ENCODE measurements at places on chromosomes 6 and 20.

- no peak for DNase-seq
Measured at GRCh38 chr6:28280595-28281287, 631 bp upstream of the PGBD1 start.

DNA sequence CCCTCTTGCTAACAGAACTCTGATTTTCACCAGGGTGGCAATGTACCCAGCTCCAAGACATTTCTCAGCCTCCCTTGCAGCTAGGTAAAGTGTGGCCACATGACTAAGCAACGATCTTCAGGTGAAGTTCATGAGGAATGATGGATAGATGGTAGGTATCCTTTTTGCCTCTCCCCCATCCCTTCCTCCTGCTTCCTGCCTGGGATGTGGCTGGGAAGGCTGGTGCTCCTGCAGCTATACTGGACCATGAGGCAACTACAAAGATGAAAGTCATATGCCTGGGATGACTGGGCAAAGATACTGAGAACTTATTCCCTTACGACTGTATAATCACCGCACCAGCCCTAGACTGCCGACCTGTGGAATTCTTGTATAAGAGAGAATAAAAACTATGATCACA, 13.4 kb downstream of the ZNF335 start:
- DNase-seq, result no peak

DNA sequence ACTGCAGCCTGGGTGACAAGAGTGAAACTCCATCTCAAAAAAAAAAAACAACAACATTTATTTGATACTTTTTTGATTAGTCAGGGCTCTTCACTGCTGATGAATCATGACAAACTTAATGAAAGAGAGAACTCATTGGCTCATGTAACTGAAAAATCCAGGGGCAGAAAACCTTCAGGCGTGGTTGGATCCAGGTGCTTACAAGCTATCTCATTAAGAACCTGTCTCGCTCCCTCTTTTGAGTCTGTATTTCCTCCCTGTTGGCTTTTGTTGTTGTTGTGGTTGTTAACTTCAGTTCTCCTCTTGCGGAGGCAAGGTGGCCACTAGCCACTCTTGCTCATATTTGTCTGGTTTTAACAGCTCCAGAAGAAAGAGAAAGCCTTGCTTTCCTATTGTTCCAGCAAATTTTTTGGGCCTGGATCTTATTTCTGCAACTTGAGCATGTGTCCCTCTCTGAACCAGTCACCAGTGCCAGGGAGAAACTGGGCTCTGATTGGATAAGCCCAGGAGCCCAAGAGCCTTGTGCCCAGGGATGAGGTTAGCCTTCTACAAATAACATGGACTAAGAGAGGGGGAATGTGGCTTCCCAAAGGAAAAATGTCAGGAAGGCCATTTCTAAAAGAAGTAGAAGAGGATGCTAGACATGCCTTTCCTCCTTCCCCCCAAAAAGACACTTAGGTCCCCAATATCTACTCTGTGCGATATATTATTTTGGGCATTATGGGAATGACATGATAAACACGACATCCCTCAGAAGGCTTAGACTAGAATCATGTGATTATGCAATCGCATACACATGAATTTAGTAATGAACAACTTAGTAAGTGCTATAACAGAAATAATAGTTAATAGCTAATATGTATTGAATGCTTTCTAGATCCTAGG, 64.5 kb downstream of the PHACTR2 start:
- no peak for DNase-seq

GRCh38 chr20:40639676-40640355, 49.2 kb downstream of the MAFB start:
- no peak for DNase-seq

DNA sequence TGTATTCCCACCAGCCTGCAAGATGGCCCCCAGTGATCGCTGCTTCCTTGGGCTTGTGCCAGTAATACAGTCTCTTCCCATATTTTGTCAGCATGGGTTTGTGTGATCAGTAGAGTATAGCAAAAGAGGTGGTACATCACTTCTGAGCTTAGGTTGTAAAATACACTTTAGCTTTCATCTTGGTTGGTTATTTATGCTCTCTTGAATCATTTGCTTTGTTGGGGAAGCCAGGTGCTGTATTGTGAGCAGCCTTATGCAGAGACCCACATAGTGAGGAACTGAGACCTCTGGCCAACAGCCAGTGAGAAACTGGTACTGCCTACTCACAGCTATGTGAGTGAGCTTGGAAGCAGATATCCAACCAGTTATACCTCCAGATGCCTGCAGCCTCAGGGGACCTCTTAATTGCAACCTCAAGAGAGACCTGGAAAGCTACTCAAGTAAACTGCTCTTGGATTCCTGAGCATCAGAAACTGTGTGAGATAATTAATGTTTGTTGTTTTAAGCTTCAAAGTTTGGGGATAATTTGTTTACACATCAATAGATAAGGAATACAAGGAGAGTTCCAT, 229.3 kb downstream of the FARS2 start:
- no peak for DNase-seq

GRCh38 chr20:16707674-16708073, 22.2 kb upstream of the SNRPB2 start:
- no peak for DNase-seq

- no peak for DNase-seq
Measured at GRCh38 chr20:62800314-62801259, 4.0 kb upstream of the OGFR start.

DNA sequence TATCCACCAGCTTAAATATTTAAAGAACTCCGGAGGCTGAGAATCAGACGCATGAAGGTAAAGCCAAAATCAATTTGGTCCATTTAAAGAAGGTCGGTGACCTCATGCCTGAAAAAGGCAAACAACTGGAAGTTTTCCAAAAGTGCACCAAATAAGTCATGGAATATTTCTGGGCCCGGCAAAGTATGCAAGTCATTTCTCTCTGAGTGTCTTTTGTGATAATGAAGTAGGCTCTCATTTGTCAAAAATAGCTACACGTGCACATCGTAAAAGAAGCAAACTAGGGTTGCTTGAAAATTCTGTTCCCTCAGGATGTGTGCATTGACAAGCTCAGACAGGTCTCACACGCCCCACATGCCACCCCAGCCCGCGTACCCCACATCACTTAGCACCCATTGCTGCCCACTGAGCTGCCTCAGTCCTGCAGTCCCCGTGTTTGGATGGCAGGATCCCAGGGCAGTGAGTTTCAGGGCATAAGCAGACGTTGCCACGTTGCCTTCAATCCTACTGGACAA, 20.5 kb upstream of the PYGB start:
- DNase-seq, result no peak

- DNase-seq, result no peak
Measured at GRCh38 chr6:16625291-16626265, 135.7 kb downstream of the ATXN1 start.

DNA sequence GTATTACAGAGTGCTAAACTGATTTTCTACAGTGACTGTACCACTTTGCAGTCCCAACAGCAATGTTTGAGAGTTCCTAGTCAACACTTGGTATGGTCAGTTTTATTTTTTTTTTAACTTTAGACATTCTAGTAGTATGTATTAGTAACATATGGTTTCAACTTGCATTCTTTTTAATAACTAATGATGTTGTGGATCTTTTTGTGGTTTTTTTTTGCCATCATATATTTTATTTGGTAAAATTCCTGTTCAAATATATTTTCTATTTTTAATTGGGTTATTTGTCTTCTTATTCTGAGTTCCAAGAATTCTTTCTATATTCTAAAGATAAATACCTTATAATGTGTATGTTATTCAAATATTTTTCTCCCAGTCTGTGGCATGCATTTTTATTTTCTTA, 189.4 kb upstream of the ECI2 start:
- no peak for DNase-seq

- DNase-seq, result no peak
Measured at GRCh38 chr6:2854396-2854982, 12.8 kb upstream of the SERPINB1 start.

- no peak for DNase-seq
Measured at GRCh38 chr6:7615611-7616383, 25.8 kb downstream of the SNRNP48 start.

DNA sequence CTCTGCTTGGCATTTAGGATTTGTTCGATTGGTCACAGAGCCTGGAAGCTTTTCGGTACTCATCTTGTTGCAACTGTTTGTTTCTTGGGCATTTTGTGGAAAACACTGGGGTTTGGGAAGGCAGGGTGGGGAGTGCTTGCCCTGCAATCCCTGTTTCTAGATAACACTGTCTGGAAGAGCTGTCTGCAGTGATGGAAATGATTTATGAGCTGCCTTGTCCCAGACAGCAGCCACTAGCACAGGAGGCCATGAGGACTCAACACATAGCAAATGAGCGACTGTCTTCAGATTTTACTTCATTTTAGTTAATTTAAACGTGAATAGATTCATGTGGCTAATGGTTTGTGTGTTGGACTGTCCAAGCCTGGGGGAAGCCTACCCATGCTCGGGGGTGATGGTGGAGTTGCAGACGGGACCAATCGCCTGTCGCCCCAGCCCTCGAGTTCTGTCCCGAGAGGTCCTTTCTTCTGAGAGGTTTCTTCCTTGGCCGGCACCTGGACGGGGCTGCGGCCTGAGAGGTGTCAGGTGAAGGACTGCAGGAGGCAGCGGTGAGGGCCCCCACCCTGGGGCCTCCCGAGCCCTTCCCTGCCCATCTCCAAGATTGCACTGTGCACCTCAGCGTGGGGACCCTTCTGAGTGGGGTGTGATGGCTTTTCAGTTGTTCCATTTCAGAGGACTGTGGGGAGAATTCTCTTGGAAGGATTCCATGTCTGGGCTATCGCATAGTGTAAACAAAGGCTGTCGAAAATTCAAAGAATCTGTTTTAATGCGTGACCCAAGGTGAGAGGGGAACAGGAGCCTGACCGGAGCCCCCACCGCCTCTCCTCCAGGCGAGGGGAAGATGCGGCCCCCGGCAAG, 55.4 kb downstream of the SMOC2 start:
- no peak for DNase-seq

DNA sequence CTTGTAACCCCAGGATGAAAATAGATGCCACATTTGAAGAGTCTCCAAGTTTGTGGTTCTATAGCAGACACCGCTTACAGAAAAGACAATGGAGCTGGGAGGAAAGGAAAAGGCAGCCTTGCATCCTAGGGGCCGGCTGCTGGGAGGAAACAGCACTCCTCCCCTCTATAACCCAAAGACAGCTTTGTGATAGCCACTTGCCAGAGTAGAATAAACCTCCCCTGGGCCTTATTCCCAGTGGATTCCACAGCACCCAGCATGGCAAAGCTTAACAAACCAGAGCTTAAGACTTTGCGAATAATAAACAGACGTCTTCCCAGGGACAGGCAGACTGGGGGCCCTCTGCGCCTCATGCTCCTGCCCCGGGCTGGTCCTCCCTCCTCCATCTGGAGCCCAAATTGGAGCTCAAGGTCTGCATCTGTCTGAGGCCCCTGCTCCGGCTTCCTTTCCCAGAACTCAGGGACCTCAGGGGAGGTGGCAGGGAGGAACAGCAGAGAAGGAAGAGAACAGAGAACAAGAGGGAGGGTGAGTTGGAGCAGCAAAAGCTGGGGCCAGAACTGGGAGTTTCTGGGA, 8.8 kb upstream of the TAF8 start:
- no peak for DNase-seq

GRCh38 chr6:114762145-114762544, 419.3 kb upstream of the HS3ST5 start:
- no peak for DNase-seq

- no peak for DNase-seq
Measured at GRCh38 chr20:44209686-44210405, 725 bp downstream of the OSER1 start.

DNA sequence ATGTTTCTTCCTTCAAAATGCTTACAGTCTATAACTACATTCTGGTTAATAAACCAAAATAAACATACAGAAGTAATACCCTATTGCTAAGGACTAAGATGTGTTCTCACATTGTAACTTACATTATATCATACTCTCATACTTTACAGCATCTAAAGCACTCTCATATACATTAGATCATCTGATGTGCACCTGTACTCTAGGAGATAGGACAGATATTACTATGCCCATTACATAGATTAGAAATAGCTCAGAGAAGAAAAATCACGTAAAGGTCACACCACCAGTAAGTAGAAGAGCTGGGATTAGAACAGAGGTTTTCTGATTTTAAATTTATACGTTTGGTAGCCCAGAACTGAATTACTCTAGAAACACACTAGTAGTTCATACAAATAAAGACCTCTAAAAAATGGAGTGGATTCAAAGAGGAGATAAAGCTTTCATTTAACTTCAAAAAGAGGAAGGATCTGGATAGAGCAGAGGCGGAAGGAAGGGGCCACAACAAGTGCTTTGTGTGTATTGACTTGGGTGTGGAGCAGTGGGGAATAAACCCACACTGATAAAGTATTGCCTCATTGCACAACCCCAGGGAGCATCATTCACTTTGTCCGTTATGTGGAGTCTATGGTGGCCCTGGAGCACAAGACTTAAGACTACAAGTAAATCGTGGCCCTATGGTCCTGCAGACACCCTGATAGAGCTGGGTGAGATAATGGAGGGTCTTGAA, 30.9 kb downstream of the SLC2A12 start:
- no peak for DNase-seq

- DNase-seq, result no peak
Measured at GRCh38 chr20:62423326-62423706, 4.0 kb downstream of the RBBP8NL start.

DNA sequence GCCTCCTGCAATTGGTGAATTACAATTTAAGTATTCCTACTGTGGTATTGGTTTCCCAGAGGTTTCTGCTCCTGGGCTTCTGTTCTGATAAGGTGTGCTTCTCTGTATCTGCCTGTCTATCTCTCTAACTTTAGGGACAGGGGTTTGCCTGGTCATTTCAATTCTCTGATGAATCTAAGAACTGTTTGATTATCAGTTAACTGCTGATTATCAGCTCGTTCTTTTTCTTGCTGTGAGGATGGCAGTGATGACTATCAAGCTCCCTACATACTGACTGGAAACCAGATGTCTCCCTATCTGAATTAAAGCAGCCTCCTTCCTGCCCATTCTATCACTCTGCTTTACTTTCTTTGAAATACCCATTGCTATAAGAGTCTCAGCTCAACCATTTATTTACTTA, 120.5 kb downstream of the INSM1 start:
- DNase-seq, result no peak

DNA sequence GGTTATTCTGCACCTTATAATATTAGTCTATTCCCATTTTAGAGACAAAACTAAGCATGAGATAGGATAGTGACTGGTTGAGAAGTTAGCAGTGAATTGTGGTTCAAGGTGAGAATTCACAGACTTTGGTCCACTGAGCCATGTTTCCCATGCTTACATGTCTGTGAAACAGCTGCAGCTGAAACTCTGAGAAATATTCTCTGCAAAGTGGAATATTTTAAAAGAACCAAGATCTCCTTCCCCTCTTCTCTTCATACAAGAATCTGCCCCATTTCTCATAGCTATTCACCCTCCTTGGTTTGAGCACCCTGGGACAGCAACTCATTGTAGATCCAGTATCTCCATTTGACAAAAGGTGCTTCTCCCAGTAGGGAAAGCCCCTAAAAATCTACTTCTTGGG, 70.2 kb upstream of the TMEM170B start:
- no peak for DNase-seq

DNA sequence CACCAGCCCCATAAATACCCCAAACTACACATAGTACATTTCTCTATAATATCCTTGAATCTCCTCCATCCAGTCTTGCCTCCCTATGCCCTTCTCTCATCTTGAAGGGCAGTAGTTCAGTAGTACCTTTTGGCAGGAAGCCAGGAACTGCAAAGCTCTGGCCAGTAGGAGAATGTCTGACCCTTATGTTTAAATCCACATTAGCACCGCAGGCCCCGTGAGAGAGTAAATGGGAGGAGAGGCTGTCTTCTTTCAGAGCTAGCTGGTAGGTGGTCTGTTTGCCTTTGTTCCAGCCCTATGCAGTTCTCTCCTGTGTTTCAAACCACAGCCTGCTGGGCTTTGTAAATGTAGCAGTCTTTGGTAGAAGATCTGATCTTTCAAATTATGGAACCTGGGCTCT, 690.7 kb downstream of the DOK5 start:
- DNase-seq, result no peak

- no peak for DNase-seq
Measured at GRCh38 chr6:42251911-42252637, 34.4 kb upstream of the MRPS10 start.
